ENCODE measurements at places on chromosomes 6 and 20.

DNA sequence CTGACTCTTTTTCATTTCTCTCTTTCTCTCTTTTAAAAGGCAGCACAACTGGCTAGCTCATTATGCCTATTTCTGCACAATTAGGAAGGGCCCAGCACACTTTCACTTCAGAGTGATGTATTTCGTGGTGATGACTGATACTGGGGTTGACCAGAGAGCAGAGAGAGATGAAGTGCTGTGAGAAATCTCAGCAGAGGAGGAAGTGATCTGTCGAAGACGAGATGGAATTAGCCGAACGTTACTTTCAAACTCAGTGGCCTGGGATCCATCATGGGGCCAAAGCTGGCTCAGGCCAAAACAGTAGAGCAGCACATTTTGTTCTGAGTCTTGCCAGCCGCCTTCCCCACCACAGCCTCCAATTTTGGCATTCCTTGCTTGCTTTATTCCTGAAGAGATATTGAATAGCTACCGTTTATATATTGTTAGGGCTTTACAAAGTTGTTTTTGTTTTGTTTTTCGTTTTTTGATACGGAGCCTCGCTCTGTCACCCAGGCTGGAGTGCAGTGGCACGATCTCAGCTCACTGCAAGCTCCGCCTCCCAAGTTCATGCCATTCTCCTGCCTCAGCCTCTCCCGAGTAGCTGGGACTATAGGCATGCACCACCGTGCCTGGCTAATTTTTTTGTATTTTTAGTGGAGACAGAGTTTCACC is 213.2 kb upstream of the ECI2 start:
- no peak for DNase-seq

- DNase-seq: no peak
Observed at GRCh38 chr6:41747256-41748101, at the start of gene PGC. PGC (minus strand) TSS chr6:41747397; CDS start chr6:41747334, 63 bp downstream.

- DNase-seq: peak; percentile 50
Observed at GRCh38 chr6:15317934-15318902, 72.3 kb downstream of the JARID2 start.

GRCh38 chr6:13302751-13303667 is 25.3 kb downstream of the TBC1D7 start:
- peak; percentile 84 for DNase-seq

DNA sequence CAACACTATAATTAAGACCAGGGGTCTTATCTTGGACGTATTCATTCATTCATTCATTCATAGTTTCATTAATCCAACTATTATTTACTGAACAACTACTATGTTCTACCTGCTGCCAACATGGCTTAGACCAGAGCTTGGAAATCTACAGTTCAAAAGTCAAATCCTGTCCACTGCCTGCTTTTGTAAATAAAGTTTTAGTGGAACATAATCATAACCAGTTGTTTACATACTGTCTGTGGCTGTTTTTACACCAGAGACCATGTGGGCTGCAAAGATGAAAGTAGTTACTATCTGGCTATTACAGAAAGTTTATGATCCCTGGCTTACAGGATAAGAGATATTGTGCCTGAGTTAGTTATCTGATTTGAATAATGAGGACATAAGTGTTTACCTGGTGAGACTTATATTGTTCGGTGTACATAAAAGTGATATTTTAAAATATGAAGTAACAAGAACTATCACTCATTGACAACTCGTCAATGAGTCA is 567.7 kb downstream of the TFAP2B start:
- DNase-seq: no peak

- peak; percentile 18 for DNase-seq
Observed at GRCh38 chr6:48835421-48835958, 627.6 kb downstream of the MMUT start.

DNA sequence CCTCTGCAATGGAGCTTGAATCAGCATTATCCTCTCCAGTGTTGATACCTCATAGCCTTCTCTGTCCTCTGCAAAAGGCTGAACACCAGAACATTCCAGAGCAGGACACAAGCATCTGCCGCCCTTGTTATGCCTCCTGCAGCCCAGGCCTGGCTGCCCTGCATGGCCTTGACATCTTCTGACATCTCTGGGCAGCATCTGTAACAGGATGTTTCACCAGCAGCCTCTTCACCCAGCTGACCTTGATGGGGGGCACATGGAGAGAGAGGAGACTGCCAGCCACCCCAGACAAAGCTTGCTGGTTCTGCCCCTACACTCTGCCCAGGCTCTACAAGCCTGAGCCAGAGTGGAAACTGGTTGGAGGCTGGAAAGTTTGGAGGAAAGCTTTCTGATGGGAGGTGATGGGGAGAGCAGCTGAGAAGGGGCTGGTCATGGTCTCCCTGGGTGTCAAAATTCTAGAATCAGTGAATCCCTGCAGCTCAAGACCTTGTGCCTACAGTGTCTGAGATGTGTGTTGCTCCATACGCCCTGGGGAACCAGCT is 145.1 kb downstream of the MRPL14 start:
- no peak for DNase-seq

DNA sequence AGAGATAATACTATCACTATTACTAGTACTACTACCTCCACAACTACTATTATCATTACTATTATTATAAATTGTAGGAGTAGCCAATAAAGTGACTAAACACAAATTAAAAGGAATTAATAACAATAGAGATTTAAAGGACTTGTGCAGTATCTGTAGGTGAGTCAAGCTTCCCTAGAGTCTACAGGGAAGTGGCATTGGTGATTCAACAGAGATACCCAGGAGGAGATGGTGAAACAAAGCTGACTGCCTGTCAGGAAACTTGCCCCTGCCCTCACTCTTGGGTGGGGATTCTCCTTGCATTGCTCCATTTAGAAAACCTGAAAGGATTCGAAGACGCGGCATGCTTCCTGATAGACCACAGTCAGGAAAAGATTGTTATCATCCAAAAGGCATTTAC is 23.3 kb upstream of the BCLAF1 start:
- DNase-seq: no peak

DNA sequence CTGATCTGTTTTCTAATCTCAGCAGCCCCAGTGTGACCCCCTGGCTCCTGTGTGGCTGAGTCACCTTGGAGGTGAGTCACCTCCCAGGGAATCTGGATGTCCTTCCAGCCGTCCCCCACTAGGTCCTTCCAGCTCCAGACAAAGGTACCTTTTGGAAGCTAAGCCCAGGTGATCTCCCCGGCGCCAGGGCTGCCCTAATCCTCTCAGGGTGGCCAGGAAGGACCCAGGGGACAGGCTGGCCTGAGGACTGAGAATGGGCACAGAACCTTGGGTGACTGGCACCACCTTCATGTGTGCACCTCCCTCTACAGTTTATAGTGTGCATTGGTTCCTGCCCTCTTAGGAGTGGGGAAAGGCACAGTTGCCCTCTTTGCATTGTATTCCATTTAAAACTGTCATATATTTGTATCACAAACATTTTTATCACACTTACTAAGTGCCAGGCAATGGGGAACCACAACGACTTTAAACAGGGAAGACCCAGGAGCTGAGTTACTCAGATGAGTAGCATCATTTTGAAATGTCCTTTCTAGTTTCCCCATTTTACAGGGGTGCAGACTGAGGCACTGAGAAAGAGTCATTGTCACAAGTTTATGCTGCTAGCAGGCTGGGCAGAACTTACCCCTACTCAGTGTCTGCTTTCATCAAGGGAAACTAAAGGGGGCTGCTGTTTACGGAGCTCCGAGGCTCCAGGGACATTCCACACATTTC is 2.6 kb upstream of the BPIFB4 start:
- no peak for DNase-seq

DNA sequence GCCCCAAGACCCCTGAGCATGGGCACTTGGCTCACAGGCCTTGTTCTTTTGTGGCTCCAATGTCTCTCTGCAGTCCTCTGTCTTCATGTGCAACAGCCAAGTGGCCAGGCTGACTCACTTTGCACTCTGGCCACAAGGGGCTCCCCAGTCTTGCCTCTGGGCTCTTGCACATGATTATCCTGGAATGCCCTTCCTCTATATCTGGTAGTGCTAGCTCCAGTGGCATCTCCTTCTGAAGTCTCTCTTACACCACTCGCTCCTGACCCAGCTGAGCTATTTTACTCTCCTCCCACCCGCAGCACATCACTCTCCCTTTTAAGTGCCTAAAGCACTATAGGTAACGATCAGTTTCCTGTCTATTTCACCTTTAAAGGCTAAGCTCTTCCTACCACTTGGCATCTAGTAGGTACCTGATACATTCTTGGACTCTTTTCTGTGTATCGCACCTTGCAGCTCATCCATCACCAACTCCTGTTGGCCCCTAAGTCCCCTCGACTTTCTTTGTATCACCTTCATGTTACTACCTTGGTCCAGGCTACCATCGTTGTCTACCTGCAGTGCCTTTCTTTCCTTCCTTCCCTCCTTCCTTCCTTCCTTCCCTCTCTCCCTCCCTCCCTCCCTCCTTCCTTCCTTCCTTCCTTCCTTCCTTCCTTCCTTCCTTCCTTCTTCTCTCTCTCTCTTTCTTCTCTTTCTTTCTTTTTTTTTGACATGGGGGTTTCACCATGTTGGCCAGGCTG is 211.9 kb upstream of the RNF24 start:
- peak; percentile 73 for DNase-seq

- no peak for DNase-seq
Observed at GRCh38 chr20:58194175-58194791, 34.2 kb downstream of the ANKRD60 start.
